Psoas muscle (tissue), 8 donors: ENCODE measurements at places on chromosomes 6 and 20. TPM values are rescaled to one million over a fixed set of nuclear protein-coding genes. Genes with fewer than 3 reads are reported as not detected.

DNA sequence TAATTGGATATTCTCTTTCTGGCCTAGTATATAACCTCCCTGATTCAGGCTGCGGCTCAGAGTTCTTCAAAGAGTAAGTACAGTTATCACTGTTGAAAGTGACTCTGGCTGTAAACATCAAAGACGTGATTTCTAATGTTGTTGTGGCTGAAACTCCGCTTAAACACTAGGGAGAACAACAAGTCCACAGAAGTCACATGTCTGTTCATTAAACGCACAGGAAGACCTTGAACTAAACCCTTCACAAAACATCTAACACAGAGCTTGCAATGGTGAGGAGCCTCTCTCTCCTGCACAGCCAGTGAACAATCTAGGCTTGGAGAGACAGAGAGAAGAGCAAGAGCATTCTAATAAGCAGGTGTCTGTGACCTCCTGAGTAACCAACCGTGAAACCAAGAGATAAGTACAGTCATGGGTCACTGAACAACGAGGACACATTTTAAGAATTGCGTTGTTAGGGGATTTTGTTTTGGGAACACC, 249.3 kb downstream of the PRKN start:
- H3K27me3 ChIP-seq, result no peaks in the 10 kb centered on the region
- no peak overlapping the region for H3K4me3 ChIP-seq
- no peaks in the 10 kb centered on the region for H3K4me1 ChIP-seq

DNA sequence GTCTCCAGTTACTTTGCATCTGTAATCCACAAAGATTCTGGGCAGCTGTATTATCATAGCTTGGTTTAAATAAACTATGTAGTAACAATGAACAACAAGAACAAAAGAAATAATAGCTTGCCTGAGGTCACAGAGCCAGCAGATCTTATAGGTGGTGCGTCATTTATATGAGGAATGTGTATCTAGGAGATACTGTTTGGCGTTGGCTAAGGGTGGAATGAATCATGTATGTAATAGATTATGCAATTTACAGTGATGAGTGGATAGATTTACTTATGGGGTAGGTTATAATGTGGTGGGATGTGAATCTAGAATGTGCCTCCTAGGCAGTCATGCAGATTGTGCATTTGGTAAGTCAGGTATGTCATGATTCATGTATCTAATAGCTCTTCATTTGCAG, 42.8 kb downstream of the HNF4A start:
- H3K36me3 ChIP-seq, result no peaks in the 10 kb centered on the region
- H3K4me1 ChIP-seq, result no peaks in the 10 kb centered on the region
- H3K27me3 ChIP-seq, result peaks cover 9% of the 10 kb centered on the region
- no peak overlapping the region for H3K4me3 ChIP-seq
- H3K27ac ChIP-seq, result no peak overlapping the region

- H3K27ac ChIP-seq, result no peak overlapping the region
- H3K4me3 ChIP-seq, result no peak overlapping the region
- H3K27me3 ChIP-seq, result no peaks in the 10 kb centered on the region
- H3K36me3 ChIP-seq, result no peaks in the 10 kb centered on the region
- DNase-seq, result no peak
Measured at GRCh38 chr6:148874698-148875293, 128.0 kb downstream of the UST start.

DNA sequence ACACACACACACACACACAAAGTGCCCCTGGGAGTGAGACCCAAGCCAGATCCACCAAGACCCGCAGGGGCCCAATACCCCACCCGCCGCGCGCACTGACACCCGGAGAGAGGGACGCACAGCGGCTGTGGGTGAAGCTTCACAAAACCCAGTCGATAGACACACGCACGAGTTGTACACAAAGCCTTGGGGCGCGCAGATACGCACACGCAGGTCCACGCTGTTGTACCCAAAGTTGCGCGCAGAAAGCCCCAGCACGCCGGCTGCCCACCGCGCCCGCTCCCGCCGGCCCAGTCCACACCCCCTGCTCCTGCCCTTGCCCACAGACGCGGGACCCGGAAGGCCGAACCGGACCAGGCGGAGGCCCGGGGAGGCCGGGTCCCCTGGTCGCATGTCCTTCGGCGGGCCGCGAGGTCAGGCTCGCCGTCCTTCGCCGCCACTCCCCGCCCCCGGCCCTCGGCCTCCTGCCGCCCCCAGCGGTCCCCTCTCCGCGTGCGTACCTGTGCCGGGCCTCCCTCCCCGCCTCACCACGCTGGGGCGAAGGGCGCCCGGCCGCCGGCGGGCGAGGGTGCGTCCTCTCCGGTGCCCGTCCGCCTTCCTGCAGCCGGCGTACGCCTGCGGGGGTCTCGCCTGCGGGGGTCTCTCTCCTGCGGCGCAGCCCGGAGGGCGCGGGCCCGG, at the start of gene TMEM74B:
TMEM74B (minus strand) TSS at position 344 of the 678 bp plus-strand sequence. CDS start 1,180 bp downstream, outside the sequence.
- DNase-seq, result no peak
- no peak within 1 kb of the TSS for H3K27ac ChIP-seq
- peak within 1 kb of the TSS; percentile 68 for H3K4me3 ChIP-seq

- peaks cover 4% of the 10 kb centered on the region for H3K4me1 ChIP-seq
- peak overlapping the region; percentile 86 for H3K27ac ChIP-seq
- H3K36me3 ChIP-seq, result no peaks in the 10 kb centered on the region
- H3K4me3 ChIP-seq, result peak overlapping the region; percentile 75
- H3K27me3 ChIP-seq, result no peaks in the 10 kb centered on the region
Measured at GRCh38 chr20:41694796-41695195, 76.6 kb upstream of the CHD6 start.

DNA sequence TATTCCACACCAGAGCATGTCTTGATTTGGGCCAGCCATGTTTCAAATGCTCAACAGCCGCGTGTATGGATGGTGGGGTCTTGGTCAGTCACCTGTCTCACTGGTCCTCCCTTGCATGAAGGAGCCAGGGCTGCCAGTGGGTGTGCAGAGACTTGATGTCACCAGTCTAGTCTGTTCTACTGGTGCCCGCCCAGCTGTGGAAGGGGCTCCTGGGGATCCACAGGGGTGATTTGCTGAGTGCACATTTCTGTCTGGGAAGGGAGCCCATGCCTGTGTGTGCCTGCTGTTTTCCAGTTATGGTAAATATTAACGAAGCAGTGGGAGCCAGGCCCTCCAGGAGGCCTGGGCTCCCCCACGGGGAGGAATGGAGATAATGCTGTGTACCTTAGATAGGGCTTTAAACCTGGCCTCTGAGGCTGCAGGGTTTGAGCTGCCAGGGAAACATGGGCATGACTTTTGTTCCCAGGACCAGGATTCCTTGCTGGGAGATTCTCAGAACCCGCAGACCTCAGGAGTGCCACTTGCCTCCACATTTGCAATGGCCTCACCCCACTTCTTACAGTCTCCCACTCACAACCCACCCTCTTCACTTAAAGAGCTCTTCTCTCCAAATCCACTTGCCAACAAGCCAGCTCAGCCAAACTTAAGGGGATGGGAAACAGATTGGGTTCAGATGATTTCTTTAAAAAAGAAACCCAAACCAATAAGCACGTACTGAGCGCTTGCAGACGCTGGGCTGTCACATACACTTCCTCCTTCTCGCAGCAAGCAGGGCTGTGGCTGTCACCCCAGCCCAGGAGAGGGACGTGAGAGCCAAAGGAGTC, 54.1 kb downstream of the VEGFA start:
- H3K4me3 ChIP-seq, result no peak overlapping the region
- H3K4me1 ChIP-seq, result no peaks in the 10 kb centered on the region
- no peak overlapping the region for H3K27ac ChIP-seq
- no peak for DNase-seq

GRCh38 chr6:116074732-116075390, 14.2 kb upstream of the FRK start:
- no peak overlapping the region for H3K4me3 ChIP-seq
- no peak for DNase-seq
- no peaks in the 10 kb centered on the region for H3K27me3 ChIP-seq
- peaks cover 15% of the 10 kb centered on the region for H3K4me1 ChIP-seq

DNA sequence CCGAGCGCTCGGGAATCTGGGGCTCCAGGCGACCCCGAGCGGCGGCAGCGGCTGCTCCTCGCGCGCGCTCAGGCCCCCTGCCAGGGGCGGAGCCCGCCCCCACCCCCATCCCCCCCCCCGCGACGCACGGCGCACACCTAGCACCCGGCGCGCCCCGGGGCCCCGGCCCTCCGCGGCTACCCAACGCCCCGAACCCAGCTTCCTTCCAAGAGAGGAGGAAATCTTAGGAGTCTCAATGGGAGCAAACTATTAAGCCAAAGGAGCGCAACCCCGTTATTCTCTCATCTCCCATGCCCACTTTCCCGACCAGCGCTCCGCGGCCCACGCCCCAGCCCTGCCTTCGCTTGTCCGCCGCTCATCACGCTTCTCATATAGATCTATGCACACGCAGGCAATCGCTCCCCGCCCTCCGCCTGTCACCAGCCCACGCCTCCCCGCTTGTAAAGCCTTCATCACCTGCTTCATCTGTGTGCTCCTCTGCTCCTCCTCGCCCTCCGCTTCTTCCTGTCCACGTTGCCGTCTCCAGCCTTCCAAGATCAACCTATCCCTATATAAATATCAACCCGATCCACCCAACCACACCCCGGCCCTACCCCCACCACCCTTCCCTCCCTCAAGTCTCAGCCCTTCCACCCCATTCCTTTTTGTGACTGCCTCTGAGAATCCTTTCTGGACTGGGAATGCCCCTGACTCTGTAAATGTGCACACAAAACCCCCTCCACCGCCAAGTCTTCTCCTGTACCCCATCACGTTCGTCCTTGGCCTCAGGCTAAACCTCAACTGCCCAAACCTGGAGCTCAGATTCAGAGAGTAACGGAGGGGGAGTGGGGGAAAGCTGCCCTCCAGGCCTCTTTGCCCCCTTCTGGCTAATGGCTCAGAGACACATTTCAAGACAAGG, at the start of gene DLK2:
DLK2 (minus strand) TSS at position 18 of the 898 bp plus-strand sequence. CDS start 723 bp downstream, outside the sequence.
- H3K4me1 ChIP-seq, result peaks cover 4% of the 10 kb centered on the region
- no peaks in the 10 kb centered on the region for H3K27me3 ChIP-seq
- peaks cover 5% of the 10 kb centered on the region for H3K36me3 ChIP-seq
- H3K27ac ChIP-seq, result no peak within 1 kb of the TSS
- no peak for DNase-seq

- no peak for DNase-seq
- no peaks in the 10 kb centered on the region for H3K36me3 ChIP-seq
- no peak overlapping the region for H3K4me3 ChIP-seq
- no peaks in the 10 kb centered on the region for H3K4me1 ChIP-seq
Measured at GRCh38 chr20:53888510-53888909, 181.9 kb downstream of the BCAS1 start.

DNA sequence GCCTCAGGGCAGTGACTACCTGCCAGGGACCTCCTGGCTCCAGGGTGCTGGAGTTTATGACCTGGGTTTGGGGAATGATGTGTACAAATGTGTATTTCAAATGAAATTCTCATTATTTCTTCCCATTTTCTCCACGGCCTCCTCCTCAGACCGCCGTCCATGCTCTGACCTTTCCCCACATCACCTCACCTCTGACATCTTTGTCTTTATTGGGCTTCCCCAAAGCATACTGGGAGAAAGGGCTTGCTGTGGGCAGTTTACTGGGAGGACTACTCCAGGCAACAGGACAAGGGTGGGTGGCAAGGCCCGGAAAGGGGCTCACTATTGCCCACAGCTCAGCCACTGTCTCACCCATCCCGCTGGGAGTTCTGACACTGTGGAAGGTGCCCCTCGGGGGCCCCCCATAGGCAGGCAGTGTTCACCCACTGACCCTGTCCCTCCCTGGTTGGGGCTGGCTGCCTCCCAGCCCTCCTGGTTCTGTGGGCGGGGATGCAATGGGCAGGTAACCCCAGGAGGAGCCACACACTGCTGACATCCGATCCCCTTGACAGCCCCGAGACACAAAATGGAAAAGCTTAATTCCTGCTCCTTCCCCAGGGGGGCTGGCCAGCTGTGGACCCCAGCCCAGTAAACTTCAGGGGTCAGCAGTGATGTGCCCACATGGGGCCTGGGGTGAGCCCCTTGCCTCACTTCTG, 39.8 kb upstream of the CST7 start:
- H3K36me3 ChIP-seq, result no peaks in the 10 kb centered on the region
- H3K4me3 ChIP-seq, result no peak overlapping the region
- no peaks in the 10 kb centered on the region for H3K4me1 ChIP-seq
- H3K27ac ChIP-seq, result no peak overlapping the region

GRCh38 chr20:31597481-31597855, 7.6 kb upstream of the ID1 start:
- H3K4me1 ChIP-seq, result no peaks in the 10 kb centered on the region
- H3K27me3 ChIP-seq, result no peaks in the 10 kb centered on the region
- H3K27ac ChIP-seq, result peak overlapping the region; percentile 69

- H3K36me3 ChIP-seq, result no peaks in the 10 kb centered on the region
- no peaks in the 10 kb centered on the region for H3K27me3 ChIP-seq
- H3K4me1 ChIP-seq, result no peaks in the 10 kb centered on the region
- DNase-seq, result no peak
Measured at GRCh38 chr6:149293244-149293643, 24.3 kb upstream of the TAB2 start.

GRCh38 chr6:36752187-36752885, 54.7 kb downstream of the RAB44 start:
- no peak overlapping the region for H3K4me3 ChIP-seq
- H3K4me1 ChIP-seq, result peaks cover 26% of the 10 kb centered on the region
- H3K27me3 ChIP-seq, result no peaks in the 10 kb centered on the region
- H3K27ac ChIP-seq, result peak overlapping the region; percentile 64
- H3K36me3 ChIP-seq, result no peaks in the 10 kb centered on the region

Gene UBD
- not detected for total RNA-seq

Gene GABRR1
- not detected for total RNA-seq

Gene ZCCHC3
- 10.2 TPM for total RNA-seq

Gene RAB44
- total RNA-seq, result not detected

Gene MCHR2
- not detected for total RNA-seq

Gene MUCL3
- not detected for total RNA-seq
